ENCODE measurements at places on chromosomes 5 and 9.

DNA sequence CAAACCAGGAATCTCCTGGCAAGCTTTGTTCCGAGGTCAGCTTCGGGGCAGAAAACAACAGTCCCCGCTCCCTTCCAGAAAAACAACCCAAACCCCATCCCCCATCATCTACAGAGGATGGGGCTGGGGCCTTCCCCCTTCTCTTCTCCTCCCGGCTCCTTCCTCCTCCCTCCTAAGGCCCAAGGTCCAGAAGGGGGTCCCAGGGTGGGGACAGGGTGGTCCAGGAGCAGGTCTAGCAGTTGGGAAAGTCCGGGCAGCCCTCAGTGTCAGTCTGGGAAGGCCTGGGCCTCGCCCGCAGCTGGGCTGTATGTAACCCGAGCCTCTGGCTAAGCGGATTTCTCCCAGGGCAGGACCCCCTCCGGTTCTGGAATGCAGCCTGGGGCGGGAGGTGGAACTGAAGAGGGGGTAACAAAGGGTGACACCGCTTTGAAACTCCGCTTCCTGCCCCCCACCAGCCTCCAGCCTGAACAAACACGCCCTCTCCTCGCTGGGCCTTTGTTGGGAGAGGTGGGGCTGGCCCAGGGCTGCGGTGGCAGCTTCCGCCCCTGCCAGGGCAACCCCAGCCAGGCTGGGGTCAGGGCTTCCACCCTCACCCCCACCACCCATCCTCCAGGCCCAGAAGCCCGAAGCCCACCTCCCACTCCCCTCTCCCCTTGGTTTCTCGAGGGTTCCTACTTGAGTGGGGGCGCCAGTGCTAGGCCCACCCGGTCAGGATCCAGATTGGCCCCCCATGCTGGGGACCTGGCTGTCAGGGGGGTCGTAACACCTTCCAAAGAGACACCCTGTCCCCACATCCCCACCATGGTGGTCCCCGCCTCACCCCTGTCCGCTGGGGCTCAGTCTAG, 63.5 kb downstream of the C9orf50 start:
- DNase-seq = peak; percentile 94

DNA sequence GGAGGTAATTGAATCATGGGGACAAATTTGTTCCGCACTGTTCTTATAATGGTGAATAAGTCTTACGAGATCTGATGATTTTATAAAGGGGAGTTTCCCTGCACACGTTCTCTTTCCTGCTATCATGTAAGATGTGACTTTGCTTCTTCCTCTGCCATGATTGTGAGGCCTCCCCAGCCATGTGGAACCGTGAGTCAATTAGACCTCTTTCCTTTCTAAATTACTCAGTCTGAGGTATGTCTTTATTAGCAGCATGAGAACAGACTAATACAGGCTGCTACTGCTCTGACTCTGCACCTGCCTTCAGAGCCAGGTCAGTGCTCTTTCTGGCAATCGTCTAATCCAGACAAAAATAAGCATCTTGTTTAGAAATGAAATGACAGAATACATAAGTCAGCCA, 479.2 kb upstream of the TUSC1 start:
- DNase-seq = no peak

- no peak for DNase-seq
These were observed 18.3 kb upstream of the CLPTM1L start for GRCh38 chr5:1363160-1363559.

GRCh38 chr5:160029004-160029403, 20.1 kb downstream of the TTC1 start:
- no peak for DNase-seq

DNA sequence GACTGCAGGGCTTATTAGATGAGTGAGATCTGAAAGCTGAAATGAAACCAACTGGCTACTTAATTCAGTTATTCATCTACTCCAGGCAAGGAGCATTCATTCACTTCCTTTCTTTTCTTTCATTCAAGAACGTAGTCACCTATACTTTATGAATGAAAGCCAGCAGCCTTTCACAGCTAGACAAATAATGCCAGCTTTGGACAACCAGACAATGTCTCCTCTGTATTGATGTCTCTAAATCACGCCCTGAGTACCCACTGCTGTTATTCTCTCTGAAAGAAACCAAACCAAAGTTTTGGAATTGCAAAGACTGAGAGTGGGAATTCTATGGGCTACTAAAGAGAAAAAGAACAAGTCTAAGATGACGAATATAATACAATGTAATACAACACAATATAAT, 121.2 kb upstream of the PTPN3 start:
- no peak for DNase-seq

GRCh38 chr9:8486095-8486494, 686.5 kb upstream of the DMAC1 start:
- peak; percentile 54 for DNase-seq

- no peak for DNase-seq
These were observed 97.1 kb downstream of the ZNF618 start for GRCh38 chr9:113973226-113973625.

- peak; percentile 21 for DNase-seq
These were observed 100.4 kb downstream of the ZNF354C start for GRCh38 chr5:179160584-179160983.

GRCh38 chr9:132632413-132633129, 37.2 kb downstream of the DDX31 start:
- no peak for DNase-seq

- no peak for DNase-seq
These were observed 16.8 kb upstream of the DAB2IP start for GRCh38 chr9:121634329-121635261.

- peak; percentile 8 for DNase-seq
These were observed 34.5 kb upstream of the SLC46A2 start for GRCh38 chr9:112925058-112925641.

- peak; percentile 91 for DNase-seq
These were observed 222.4 kb downstream of the TSSK1B start for GRCh38 chr5:113212244-113212920.

DNA sequence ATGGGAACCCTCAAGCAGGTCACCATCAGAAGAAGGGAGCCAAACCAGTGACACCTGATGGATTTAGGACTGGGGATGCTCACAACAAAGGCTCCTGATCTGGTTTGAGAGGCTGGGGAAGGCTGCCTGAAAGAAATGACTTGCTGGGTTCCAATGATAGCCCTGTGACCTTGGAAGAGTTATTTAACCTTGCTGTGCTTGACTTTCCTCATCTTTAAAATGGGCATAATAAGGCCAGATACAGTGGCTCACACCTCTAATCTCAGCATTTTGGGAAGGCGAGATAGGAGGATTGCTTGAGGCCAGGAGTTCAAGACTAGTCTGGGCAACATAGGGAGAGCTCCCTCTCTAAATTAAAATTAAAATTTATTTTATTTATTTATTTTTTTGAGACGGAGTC, 63.6 kb upstream of the PSD2 start:
- DNase-seq = no peak

- no peak for DNase-seq
These were observed 8.3 kb downstream of the KIF2A start for GRCh38 chr5:62314213-62314830.

GRCh38 chr5:134240421-134240962, 14.6 kb upstream of the PPP2CA start:
- peak; percentile 51 for DNase-seq

- DNase-seq = no peak
These were observed at the start of gene FBN2 for GRCh38 chr5:128538000-128538249. Gene FBN2 (minus strand): TSS chr5:128538245. CDS start chr5:128537603, 642 bp downstream.

DNA sequence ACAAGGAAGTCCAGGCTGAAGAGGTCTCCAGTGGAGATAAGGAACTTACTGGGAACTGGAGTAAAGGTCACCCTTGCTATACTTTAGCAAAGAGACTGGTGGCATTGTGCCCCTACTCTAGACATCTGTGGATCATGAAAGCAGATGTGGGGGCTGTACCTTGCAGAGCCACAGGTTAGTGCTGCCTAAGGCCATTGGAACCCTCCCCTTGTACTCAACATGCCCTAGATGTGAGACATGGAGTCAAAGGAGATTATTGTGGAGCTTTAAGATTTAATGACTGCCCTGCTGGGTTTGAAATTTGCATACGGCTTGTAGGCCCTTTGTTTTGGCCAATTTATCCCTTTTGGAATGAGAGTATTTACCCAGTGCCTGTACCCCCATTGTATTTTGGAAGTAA, 397.3 kb upstream of the GRIN3A start:
- DNase-seq = no peak

DNA sequence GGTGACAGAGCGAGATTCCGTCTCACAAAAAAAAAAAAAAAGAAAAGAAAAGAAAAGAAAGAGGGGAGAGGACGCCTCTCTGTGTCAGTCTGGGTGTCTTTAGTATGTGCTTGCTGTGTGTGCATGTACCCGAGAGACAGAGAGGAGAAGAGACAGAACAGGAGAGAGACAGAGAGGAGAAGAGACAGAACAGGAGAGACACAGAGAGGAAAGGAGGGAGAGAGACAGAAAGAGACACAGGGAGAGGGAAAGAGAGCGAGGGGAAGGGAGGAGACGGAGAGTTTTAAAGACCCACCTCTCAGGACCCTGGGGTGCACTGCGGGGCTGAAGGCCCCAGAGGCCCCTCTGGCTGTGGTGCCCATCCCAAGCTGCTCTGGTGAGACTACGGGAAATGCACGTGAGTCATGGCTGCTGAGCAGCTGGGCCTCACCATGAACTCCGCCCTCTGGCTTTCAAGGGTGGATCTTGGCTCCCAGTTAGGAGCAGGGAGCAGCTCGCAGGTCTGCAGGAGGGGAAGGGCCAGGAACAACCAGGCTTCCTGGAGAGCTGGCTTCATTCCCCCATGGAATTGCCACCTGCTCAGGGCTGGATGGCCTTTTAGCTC, 7.9 kb downstream of the SLC6A3 start:
- DNase-seq = peak; percentile 20

GRCh38 chr5:66596636-66597182, 516 bp downstream of the MAST4 start:
- peak; percentile 25 for DNase-seq

GRCh38 chr5:131634666-131634995, 398 bp downstream of the RAPGEF6 start:
- DNase-seq = peak; percentile 48

DNA sequence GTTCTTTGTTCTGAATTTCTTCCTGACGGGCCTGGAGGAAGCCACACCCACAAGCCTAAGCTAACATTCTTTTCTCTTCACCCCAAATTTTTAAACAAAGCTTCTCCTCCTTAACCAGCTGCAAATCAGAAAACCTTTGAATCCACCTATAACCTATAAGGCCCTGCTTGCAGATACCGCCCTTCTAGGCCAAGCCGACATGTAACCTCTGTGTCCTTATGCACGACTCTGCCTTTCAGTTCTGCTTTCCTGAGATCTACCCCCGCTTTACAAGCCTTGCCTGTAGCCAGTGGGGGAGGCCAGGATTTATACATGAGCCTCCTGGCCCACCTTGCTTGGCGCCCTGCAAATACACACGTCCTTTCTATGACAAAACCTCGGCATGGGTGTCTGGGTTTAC, 19.3 kb downstream of the BRD9 start:
- no peak for DNase-seq

Measured in fibroblast of skin of right biceps (primary cell).